AG20443 (cell line): ENCODE measurements at places on chromosomes 13 and 19.

DNA sequence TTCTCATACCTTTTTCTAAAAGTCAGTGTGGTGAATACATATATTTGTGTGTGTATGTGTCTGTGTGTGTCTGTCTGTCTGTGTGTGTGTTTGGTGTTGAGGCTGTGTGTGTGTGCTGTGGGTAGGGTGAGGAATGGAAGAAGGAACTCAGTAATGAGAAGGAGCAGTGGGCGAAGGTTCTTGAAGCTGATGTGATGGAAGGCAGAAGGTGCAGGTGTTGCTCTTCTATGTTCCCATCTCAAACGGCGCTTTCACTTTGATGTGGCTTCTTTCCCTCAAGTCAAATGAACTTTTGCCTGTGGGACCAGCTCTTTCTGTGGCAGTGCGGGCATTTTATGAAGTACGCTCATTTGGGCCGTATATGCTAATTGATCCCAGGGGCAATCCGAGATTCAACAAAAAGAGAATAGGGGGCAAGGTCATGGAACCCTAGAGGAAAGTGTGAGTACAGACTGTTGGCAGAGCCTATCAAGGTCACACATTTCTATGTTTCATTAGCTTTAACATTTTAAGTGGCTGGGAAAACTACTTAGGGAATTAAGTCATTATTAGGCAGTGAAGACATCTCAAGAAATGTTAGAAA lies 15.2 kb downstream of the BIVM start:
- no peak for DNase-seq

DNA sequence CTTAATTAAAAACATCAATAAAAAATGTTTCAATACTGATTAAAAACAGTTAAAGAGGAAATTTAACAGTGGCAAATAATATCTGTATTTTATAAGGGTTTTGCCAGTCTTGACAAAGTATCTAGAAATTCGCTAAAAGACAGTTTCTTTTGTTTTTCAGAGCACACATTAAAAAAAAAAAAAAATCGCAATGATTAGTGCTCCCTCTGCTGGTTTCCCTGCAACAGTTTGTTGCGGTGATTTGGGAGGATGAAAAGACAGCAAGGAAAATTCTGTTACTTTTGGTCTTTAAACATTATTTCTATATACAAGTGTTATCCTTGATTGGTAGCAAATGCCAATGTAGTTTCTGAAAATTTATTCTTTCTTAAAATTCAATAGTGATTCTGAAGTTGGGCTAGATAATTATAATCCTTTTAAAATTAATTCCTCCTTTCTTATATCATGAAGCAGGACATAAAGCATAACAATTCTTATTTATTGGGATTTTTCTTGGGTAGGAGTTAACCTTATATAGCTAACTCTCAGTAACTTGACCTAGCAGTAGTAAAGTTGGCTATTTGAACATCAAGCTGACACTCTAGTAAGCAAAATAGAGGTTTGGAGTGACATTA lies 23.1 kb upstream of the SPRY2 start:
- peak; percentile 40 for DNase-seq

- no peak for DNase-seq
Measured at GRCh38 chr13:73822668-73823592, 311.3 kb downstream of the KLF12 start.

DNA sequence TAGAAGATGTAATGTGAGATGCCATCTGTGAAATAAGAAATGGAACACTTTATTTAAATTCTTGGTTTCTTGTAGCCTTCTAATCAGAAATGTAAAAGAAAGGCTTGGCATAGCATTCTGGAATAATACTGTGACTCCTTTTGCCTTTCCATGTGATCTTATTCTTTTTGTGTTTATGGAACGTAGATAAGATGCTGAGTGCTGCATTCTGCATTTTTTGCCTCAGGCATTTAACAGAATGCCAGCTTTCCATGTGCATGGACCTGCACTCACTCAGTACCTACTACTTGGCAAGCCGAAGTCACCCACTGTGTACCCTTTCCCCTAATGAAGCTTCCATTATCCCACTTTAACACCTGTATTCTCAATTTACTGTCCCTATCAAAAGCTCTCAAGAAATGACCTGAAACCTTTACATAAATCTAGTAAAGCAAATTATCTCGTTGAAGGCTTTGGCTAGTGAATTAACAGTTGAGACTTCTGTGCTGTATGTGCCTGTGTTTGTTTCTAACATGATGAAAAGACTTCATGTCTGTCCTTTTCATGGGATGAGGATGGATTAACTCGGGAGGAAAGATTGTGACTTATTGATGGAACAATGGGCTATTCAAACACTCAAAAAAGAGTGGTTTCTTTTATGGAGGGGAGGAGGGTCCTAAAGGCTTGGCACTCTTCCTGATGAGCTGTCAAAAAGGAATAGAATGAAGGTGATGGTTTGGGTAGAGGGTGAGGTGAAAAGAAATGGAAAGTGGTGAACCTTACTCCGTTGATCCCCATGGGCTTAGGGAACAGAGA lies 44.7 kb upstream of the FRY start:
- DNase-seq, result no peak

GRCh38 chr13:73177017-73177416 lies 118.2 kb downstream of the KLF5 start:
- no peak for DNase-seq

DNA sequence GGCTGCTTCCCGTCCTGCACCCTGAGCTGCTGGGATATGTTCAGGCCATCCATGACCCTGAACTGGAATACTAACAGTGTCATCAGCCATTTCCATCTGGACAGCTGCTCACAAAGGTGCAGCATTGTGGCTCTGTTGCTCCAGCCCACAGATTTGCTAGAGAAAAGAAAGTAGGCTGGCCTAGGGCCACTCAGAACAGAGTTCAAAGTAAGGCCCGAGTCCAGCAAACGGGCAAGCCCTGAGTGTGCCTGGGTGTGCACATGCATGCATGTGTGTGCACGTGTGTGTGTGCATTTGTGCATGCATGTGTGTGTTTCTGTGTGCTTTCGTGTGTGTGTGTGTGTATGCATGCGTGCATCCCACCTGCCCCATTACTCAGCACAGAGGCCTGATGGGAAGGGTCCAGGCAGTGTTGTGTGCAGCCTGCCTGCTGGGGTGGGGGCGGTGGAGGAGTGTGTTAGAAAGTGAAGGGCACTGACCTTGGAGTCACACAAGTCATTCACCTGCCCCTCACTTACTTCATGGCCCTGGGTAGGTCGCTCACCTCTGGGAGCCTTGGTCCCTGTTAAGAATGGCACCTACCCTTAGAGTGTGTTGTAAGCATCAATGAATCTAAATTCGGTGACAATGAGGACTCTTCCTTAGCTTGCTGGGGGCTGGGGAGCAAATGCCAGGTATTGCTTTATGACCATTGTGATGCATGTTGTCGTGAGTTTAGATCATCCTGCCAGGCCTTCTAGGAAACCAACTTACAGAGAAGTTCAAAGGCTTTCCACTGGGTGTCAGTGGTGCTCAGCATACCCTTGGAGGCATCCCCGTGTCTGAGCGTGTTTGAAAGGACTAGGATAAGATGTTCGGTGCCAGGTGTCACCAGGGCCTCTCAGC lies 53.2 kb downstream of the GPR12 start:
- DNase-seq, result peak; percentile 80

DNA sequence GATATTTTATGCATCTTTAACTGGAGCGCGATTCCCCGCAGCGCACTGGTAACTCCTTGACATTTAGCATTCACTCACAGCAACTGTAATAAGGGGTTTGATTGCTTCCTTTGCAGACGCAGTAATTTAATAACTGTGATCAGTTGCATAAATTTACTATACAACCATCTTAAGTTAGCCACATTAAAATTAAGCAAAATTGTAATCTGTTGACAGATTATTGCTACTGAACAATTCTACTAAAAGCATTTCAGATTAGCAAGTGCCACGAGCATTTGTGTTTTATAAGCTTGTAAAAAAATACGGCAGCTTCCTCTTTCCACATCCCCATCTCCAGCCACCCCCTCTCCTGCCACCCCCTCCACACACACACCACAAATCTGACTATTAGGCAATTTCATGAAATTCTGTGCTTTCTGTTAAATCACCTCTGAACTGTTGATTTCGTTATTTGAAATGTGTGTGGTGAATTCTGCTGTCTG lies 44.4 kb downstream of the TSHZ3 start:
- DNase-seq, result no peak

DNA sequence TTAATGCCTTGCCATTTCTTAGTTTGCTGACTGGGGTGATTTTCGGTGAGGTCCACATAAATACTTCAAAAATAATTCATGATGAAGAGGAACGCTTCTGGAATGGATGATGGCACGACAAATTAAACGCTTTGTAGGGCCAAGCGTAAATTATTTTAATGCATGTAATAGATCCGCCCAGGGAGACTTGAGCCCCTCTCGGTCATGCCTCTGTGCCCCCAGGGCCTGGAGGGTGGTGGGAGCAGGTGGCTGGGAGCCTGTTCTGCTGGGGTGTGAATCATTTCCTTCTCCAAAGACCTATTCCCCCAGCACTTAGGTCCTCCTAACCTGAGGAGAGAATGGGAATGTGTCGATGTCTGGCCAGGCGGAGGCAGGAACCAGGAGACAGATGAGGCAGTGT lies 350.6 kb downstream of the ZNF536 start:
- no peak for DNase-seq

DNA sequence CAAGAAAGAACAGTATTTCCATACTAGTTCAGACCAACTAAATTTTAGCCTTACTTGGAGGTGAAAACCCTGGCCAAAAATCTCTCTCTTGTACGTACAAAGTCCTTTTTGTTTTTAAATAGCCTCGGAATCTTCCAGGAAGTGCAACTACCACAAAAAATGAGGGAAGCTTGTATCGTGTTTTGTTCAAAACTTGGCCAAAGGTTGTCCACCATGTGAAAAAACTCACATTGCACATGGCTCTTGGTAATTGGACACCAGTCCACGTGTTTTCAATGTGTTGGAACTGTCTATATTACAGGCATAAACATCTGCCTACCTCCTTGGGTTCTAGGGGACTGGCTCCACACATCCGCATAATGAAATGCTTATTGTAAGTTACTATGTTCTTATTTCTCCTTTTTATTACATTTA lies 15.2 kb upstream of the STRN4 start:
- no peak for DNase-seq

- no peak for DNase-seq
Measured at GRCh38 chr19:5336195-5336965, 4.2 kb downstream of the PTPRS start.

- no peak for DNase-seq
Measured at GRCh38 chr19:3849787-3850186, 19.1 kb downstream of the ZFR2 start.

GRCh38 chr13:42720113-42720857 lies 61.1 kb upstream of the FAM216B start:
- peak; percentile 86 for DNase-seq
